NCI-H187 (cell line): ENCODE measurements at places on chromosomes 2 and 18.

DNA sequence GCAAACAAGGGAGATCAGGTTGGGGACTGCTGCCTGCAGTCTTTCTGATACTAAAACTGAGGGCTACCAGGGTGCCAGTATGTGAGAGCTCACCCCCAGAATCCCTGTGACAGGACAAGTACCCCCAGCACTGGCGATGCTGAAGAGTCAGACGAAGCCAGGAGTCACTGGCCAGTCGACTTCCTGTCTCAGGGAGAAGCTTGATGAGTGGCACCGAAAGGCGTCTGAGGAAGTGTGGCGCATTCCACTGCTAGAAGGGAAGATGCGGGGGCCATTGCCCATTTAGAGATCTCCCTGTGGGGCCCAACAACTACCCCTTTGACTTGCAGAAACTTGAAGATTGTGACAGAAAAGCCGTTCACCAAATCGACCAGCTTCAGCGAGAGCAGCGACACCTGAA, 22.0 kb downstream of the MXD1 start:
- no peak for DNase-seq

GRCh38 chr2:34909992-34910705, 1311.0 kb upstream of the FAM98A start:
- DNase-seq = no peak

- DNase-seq = no peak
Measured at GRCh38 chr2:204177977-204178522, 241.5 kb downstream of the ICOS start.

DNA sequence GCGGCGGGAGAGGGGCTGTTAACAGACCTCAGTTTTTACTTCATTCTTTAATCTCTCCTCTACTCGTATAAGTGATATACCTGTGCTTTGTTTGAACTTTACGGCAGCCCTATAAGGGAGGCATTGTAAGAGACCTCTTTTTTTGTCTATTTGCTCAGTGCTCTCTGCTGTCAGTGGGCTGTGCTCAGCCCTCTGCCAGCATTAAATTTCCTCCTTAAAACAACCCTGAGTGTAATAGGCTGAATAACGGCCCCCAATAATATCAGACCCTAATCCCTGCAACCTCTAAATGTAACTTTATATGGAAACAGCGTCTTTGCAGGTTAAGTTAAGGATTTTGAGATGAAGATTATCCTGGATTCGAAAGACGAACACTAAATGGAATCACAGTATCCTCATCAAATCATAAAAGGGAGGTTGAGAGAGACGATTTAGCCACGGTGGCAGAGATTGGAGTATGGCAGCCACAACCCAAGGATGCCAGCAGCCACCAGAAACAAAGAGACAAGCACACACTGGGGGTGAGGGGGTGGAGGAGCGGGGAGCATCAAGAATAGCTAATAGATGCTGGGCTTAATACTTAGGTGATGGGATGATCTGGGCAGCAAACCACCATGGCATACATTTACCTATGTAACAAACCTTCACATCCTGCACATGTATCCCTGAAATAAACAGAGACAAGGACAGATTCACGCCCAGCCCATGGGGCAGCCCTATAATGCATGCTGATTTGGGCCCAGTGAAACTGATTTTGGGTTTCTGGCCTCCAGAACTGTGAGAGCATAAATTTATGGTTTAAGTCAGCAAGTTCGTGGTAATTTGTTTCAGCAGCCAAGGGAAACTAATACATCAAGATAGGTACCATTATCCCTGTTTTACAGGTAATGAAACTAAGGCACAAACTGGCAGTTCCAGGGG, 894 bp upstream of the FARSB start:
- no peak for DNase-seq

DNA sequence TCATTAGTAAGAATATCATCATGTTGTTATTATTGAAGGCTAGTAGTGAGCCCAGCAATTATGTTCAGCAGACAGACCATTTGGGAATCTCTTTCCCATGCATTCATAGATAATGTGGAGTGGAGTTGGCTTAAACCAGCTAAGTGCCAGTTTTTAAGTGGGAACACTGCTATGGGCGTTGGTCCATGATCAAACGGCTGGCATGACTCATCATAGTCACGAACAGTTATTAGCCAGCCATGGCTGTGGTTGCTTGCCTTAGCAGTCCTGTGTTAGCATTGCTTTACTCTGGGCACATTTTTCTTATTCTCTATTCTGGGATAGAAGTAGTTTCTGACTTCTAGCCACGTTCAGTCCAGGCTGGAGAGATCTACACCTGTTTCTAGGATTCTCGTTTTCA, 17.7 kb downstream of the EIF4E2 start:
- DNase-seq = no peak

DNA sequence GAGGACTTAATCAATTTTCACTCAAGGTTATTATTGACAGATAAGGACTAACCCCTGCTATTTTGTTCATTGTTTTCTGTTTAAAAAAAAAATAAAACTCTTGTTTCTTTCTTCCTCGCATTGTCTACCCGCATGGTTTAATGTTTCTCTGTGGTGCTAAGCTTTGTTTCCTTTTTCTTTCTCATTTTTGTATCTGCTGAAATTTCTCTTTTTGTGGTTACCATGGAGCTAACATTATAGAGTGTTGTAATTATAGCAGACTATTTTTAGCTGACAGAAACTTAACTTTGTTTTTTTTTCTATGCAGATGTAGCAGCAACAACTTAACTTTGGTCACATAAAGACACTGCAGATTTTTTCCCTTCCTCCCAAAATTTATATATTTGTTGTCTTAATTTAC, 43.1 kb upstream of the CHN1 start:
- DNase-seq = no peak

GRCh38 chr2:216188956-216189355, 79.8 kb downstream of the XRCC5 start:
- no peak for DNase-seq

DNA sequence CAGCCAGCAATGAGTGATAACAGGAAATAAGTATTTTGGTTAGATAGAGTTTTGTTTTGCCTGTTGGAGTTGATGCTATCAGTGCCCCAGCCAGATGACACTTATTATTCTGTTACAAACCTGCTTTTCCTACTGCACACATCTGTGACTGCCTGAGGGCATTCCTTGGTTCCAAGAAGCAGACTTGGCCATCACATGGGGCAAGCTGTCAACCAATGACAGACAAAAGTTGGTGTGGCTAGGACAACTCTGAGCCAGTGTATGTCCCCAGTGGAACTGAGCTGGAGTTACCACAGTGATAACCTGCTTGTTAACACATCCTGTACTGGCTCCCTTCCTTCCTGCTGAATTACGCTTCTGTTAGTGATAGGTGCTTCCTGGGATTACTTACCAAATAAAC, 54.5 kb downstream of the FAM171B start:
- no peak for DNase-seq

DNA sequence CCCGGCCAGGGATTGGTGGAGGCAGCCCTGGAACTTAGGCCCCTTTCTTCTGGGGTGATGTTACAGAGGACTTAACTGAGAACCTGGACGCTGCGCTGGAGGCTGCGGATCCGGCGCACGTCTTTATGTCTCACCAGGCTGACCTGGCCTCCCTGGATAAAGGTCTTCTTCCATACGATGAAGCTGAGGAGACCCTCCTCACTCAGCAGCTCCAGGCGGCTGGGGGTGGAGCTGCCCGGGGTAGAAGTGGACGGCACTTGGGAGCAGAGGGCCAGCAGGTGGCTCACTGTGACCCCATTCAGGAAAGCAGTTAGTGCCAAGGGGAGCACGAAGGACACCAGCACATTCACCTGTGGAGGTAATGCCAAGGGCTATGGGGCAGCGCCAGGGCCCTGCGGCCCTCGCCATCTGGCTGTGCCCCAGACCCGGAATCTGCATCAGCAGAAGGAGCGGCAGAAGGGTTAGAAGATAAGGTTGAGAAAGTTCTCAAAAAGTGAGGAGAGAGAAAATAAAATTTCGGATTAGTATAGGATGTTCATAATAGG, 8.0 kb downstream of the NTSR2 start:
- DNase-seq = no peak

DNA sequence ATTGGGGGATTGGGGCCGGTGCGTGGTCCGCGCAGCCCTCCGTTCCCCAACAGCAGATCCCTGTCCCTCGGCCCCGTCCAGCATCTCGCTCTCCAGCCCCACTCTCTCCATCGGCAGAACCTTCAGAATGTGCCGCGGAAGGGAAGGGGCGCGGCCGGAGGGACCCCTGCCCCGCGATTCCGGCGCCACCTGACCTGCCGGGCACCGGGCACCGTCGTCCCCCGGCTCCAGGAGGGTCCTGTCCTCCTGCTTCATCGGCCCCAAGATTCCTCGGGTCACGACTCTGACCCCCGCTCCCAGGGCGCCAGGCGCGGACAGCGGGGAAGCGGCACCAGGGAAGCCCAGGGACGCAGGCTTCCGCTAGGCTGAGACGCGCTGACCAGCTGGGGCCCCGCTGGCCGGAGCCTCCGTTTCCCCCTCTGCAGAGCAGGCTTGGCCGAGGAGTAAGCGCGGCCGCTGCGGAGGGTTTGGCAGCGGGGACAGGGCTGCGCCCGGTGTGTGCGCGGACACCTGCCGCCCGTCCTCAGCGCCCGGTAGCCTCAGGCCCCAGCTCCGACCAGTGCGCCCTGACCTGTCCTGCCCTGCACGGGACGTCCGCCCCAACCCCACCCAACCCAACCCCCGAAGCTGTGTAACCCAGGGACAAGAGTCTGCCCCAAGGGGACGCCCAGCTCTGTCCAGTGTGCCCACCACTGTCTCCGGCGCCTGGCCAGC, 16.8 kb upstream of the BOK start:
- DNase-seq = no peak

DNA sequence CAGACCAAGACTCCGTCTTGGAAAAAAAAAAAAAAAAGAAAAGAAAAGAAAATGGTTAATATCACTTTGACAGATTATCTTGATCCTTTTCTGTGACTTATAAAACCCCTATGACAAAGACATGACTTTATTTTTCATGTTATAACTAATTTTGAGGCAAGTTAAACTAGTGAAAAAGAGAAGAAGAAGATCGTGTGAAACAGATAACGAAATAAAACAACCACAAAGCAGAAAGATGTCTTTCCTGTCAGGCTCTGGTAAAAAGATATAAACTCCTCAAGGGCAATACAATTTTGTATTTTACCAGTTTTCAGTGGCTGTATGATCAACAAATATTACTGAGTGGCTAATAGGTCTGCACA, 13.4 kb upstream of the RBMS1 start:
- no peak for DNase-seq

DNA sequence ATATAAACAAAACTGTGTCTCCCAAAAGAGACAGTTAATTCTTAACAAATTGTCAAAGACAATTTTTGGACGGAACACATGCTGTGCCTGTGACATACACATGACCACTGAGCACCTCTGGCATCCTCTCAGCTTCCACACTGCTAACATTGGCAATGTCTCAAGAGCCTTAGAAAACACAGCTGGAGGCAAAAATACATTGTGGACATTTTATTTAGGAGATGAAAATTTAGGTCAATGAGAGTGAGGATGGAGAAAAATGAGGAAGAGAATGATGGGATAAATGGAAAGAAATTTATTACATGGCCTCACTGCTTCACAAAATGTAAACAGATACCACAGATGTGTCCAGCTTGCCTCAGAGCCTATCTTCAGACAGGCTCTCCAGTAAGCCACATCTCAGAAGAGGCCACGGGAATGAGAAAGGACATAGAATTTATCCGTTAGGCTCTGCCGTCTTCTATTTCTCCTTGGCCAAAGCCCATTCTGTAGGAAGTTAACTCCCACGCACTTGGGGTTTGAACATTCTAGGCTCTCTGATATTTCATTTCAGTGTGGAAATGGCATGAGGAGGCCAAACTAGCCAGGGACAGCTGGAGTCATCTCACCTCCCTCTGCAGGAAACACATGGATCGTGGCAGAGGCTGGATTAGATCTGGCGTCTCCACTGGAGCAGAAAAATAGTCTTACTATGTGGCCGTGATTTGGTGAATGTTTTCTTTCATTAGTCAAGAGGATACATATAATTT, 519.4 kb upstream of the DSEL start:
- no peak for DNase-seq

- DNase-seq = no peak
Measured at GRCh38 chr2:72871060-72871459, 16.1 kb upstream of the SPR start.

- peak; percentile 10 for DNase-seq
Measured at GRCh38 chr18:59681521-59682004, 15.7 kb downstream of the CCBE1 start.

DNA sequence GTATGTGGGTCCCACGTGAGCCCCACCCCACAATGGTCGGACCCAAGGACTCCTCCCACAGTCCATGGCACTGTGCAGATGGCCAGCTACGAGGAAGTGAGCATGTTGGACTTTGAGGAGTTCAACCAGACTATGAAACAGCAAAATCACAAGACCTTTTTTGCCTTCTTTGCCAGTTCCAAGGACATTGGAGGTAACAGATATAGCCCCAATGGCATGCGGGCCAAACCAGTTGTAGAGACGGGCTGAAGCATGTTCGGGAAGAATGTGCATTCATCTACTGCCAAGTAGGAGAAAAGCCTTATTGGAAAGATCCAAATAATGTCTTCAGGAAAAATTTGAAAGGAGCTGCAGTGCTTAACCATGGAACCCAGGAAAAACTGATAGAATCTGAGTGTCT, 12.6 kb downstream of the DNER start:
- no peak for DNase-seq

- no peak for DNase-seq
Measured at GRCh38 chr18:11042247-11042646, 107.1 kb downstream of the PIEZO2 start.

- no peak for DNase-seq
Measured at GRCh38 chr18:53755914-53756609, 468.4 kb downstream of the MBD2 start.

DNA sequence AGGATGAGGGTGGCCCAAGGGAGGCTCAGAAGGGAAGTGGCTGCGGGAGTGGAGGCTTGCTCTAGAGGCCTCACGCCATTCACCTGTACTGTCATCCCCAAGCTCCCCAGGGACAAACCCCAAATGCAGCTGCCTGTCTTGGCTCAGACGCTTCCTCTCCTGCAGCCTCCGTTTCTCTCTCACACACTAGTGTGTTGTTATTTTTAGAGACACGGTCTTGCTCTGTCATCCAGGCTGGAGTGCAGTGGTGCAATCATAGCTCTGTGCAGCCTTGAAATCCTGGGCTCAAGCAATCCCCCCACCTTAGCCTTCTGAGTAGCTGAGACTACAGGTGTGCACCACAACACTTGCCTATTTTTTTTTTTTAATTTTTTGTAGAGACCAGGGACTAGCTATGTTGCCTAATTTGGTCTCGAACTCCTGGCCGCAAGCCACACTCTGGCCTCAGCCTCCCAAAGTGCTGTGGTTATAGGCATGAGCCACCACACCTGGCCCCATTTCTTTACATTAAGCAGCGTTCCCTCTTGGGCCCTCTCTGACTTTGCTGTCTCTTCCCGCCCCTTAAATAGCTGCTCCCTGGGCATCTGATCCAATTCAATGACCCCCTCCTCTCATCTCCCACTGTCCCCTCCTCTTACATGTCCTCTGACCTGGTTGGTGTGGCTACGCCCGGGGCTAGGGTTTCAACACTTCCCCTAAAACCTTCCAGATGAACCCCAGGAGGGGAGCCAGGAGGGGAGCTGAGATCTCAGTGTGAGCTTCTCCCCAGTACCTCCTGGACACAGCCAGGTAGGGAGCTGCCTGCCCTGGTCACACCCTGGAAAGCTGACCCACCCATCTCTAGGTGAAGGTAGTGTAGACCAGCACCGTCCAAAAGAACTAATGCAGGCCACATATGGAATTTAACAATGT, 24.0 kb upstream of the LOXHD1 start:
- no peak for DNase-seq
